Stimulated activated CD8-positive, alpha-beta memory T cell treated with anti-CD3 and anti-CD28 coated beads, Interleukin-15, amount 100 ng/mL, for 24 hours (primary cell): ENCODE measurements at places on chromosomes 7 and 10.

- DNase-seq = no peak
These were observed 217.9 kb downstream of the SKAP2 start for GRCh38 chr7:26646336-26647048.

GRCh38 chr10:17227367-17228090 lies 512 bp upstream of the VIM start:
- DNase-seq = no peak

GRCh38 chr7:12477620-12478019 lies 74.0 kb upstream of the VWDE start:
- no peak for DNase-seq

GRCh38 chr10:51137756-51138529 lies 63.7 kb downstream of the PRKG1 start:
- DNase-seq = no peak

GRCh38 chr7:126780993-126781392 lies 471.7 kb downstream of the GRM8 start:
- DNase-seq = no peak

GRCh38 chr7:6401536-6401935 lies 46.2 kb downstream of the DAGLB start:
- DNase-seq = no peak

DNA sequence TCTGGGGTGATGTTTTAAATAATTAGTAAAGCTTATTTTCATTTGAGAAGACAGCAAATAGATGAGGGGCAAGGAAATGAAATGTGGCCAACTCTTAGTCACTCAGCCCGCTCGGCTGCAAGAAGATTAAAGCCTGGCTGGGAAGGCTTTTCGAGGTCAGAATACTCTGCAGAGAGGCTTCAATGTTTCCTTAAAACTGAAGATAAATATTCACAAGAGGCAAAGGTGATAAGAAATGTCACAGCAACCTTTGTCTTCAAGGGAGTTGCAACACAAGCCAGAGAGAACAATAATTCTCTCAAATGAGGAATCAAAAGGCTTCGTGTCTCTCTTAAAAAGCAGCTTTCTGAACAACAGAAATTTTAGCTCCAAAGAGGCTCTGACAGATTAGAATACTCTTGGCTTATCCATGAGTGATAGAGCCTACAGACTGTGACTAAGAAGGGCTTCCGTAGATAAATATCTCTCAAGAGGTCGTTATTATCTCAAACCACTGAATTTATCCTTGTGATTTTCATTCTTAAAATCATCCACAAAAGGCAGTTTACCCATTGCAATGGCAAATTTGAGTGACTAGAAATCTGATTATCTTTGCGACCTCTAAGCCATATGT lies 92.5 kb downstream of the KLF6 start:
- DNase-seq = no peak

GRCh38 chr7:37448636-37449361 lies at the start of gene ELMO1:
TSS of gene ELMO1 (minus strand) at chr7:37448864. CDS start at chr7:37342690, 106,174 bp downstream.
- peak; percentile 25 for DNase-seq

DNA sequence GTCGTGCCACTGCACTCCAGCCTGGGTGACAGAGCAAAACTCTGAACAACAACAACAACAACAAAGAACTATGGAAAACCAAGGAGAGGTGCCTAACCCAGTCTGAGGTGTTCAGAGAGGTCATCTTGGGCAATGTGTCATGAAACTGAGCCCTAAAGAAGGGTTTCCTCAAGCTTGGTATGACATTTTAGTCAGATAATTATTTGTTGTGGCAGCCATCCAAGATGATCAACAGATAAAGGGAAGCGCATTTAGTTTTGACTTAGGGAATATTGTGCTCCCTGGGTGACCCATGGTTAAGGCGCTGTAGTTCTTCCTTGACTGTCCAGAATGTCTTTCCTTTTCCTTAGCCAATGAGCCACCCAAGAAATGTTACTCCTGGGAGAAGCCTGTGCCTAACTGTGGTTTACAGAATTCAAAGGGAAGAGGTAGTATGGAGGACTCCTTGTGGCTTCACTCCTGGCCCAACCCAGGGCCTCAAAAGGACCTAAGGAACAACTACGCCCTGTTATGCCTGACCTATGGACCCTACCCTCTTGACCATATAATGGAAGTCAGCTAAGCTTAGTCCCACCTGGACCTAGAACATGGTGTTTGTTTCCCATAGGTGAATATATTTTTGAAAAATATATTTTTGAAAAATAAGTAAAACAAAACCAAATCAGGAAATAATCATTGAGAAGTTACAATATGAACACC lies 42.4 kb downstream of the TPST1 start:
- DNase-seq = no peak

- DNase-seq = no peak
These were observed 91.1 kb downstream of the VOPP1 start for GRCh38 chr7:55481155-55481554.

- no peak for DNase-seq
These were observed 5.9 kb downstream of the PLOD3 start for GRCh38 chr7:101211501-101211900.

DNA sequence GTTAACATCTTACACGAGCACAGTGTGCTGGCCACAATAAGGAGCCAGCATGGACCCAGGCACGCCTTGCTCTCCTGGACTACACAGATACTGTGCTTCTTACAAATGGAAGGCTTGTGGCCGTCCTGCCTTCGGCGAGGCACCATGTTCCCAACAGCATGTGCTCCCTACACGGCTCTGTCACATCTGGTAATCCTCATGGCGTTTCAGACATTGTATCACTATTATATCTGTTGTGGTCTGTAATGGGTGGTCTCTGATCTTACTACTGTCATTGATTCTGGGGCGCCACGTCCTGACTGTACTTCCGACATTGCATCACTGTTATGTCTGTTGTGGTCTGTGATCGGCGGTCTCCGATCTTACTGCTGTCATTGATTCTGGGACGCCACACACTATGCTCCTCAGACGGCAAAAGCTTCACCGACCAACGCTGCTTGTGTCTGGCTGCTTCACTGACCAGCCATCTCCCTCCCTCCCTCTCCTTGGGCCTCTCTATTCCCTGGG lies 195.4 kb downstream of the MAD1L1 start:
- no peak for DNase-seq

- DNase-seq = no peak
These were observed 5.7 kb downstream of the BLVRA start for GRCh38 chr7:43764039-43764761.

DNA sequence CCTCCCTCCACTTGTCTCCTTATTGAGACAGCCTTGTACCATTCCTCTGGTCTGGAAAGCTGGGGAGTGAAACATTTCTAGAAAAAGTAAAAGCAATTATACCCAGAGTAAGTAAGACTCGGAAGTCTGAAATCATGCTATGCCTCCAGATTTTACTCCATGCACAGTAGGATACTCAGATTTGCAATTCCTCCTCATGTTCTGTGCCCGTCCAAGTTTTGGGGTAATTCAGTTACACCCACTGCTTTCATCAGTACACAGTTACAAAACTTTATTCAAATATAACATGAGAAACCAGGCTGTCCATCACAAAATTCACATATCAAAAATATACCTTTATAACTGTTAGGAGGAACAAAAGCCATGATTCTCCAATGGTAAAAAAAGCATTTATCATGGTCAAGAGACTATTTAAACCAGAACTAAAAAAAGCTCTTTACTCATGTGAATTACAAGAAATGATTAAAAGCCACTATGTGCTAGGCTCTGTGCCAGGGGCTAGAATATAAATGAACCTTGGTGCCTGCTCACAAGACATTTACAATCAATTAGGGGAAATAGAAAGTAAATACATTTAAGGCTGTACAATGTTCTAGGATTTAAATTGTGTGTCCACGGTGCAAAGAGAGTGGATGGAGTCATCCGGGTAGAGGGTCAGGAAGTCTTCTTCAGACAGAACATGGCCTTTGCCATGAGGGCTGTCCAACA lies 320.2 kb downstream of the ELMO1 start:
- DNase-seq = no peak

DNA sequence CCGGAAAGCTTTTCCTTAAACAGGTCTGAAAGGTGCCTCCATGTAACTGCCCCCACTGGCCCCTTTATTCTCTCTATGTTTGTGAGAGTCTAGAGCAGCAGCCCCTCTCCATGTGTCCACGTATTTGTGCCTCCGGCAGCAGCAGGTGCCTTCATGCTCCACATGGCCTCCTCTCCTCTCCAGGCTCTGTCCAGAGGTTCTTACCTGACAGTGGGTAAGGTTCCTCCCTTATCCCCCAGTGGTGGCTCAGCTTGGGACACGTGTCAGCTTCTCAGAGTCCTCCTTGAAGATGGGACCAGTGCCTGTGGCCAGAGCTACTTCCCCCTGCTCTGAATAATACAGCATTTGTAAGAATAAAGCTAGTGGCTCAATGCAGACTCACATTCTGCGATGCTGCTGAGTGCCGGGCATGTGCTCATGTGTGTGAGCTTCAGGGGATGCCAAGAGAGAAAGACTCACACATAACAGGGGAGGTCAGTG lies 7.9 kb downstream of the CALML3 start:
- no peak for DNase-seq

GRCh38 chr7:128303133-128303532 lies 40.6 kb downstream of the RBM28 start:
- no peak for DNase-seq

- no peak for DNase-seq
These were observed 972.0 kb upstream of the CELF2 start for GRCh38 chr10:10045765-10046028.

DNA sequence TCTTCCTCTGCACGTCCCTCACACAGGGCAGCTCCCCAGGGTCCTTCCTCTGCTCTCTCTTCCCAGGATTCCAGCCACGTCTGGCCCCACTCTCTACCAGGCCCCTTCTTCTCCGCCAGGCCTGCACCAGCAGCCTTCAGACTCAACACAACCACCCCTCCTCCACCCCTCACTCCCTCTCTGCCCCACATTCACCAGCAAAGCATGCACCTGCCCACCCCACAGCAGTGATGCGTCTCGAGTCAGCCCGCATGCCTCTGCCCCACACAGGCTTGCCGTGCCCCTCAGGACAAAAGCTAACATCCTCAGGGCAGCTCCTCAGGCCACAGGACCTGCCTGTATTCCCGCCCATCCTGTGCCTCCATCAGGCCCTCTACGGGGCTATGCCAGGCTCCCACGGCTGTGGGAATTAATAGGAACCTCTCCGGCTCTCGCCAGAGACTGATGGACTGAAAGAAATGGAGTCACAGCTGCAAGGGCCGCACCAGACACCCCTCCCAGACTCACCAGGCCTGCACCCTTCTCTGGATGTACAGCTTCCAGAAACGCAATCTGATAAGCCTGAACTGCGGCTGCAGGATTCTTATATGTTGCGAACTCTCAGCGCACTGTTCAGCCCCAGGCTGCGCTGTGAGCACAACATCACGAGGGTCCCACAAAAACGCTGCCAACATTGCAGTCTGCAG lies 100.1 kb downstream of the CYTH3 start:
- DNase-seq = no peak

GRCh38 chr10:35640474-35640873 lies 1.6 kb downstream of the FZD8 start:
- no peak for DNase-seq

DNA sequence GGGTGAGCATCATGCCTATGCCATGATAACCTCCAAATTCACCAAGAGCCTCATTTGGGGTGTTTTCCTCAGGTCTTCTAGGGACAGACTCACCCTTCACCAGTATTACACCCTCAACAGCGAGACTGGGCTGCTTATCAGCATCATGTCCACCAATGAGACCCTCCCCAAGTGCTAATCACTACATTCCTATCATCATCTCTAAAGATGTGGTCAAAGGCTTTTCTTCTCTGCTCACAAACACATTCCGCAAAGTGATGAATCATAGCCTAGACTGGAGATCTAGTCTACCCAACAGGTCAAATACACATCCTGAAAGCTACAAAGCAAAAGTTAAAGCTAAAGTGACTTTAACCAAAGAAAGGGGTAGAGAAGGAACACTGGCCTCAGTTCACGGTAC lies 75.3 kb upstream of the C7orf33 start:
- DNase-seq = no peak

DNA sequence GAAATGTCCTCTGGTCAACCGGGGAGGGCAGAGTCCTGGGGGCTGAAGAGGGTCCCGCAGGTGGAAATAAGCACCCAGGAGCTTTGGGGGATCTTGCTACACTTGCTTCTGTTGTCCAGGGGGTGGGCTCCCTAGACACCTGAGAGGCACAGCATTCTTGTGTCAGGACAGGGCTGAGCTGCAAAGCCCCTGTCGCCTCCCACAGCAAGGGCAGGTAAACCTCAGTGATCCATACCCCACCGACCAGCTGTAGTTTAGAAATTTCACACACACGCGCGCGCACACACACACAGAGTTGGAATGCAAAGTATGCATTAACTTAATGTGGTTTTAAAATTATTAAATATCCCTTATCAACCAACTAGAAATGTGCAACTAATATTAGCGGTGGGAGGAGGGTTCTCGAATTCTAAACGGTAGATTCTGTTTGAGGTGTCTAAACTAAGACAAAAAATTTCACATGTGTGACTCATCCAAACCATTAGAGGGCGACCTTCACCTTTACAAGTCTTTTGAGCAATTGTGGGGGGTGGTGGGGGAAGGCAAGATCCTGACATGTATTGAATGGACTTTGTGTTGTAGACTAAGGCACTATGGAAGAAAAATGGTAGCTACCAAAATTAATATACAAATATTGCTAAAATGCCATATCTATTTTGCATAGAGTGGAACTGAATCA lies 34.3 kb upstream of the PTF1A start:
- no peak for DNase-seq

- DNase-seq = no peak
These were observed 130.6 kb upstream of the SLC26A5 start for GRCh38 chr7:103576641-103577040.

DNA sequence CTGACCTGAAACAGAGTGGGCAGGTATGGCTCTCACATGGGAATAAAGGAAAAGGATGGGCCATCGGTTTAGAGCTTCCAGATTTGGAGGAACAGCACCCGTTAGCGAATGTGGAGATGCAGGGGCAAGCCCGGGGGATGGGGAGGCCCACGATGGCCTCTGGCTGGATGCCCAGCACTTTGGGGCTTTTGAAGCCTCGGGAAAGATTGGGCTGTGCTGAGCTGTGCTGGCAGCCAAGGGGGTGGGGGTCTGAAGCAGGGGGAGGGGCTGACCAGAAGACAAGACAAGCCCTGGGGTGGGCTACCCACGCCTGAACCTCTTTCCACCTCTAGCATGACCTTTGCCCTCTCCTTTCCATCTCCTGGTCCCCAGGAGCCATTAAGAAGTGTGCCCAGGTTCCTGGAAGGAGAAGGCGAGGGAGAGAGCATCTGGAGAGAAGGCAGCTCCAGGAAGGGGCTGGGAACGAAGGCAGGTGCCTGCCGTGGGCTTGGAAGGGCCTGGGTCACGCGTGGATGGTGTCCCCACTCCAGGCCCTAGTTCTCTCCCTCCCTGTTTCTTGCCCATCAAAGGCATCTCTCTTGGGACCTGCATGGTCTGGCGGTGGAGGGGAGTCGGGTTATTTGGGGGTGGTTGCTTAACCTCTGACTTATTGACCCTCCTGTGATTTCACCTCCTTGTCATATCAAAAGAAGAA lies 39.7 kb downstream of the JAKMIP3 start:
- no peak for DNase-seq

GRCh38 chr10:127150136-127150535 lies 46.3 kb downstream of the INSYN2A start:
- DNase-seq = no peak

- DNase-seq = no peak
These were observed 35.9 kb downstream of the NDUFB2 start for GRCh38 chr7:140732416-140732815.

GRCh38 chr7:46034056-46034768 lies 113.1 kb upstream of the IGFBP3 start:
- DNase-seq = no peak

- no peak for DNase-seq
These were observed 10.2 kb downstream of the EN2 start for GRCh38 chr7:155467846-155468784.
